ENCODE measurements at places on chromosomes 4 and X. TPM values are rescaled to one million over a fixed set of nuclear protein-coding genes. Genes with fewer than 3 reads are reported as not detected.

DNA sequence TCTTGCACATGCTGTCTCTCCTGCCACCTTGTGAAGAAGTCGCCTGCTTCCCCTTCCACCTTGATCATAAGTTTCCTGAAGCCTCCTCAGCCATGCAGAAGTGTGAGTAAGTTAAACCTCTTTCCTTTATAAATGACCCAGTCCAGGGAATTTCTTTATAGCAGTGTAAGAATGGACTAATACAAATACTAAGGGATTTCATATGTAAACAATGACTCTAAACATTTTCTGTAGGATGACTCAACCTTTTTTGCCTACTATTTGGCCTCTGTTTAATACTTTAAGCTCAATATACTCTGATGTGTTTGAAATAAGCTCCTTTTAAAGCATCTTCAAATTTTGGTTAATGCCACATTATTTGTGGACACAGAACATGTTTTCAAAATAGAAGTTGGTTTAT lies 813.5 kb upstream of the SLIT2 start:
- DNase-seq, result no peak
- H3K4me1 ChIP-seq, result no peaks in the 10 kb centered on the region
- no peak overlapping the region for H3K4me3 ChIP-seq

GRCh38 chr4:4724321-4724720 lies 135.1 kb upstream of the MSX1 start:
- H3K36me3 ChIP-seq, result peaks cover 7% of the 10 kb centered on the region
- H3K27ac ChIP-seq, result no peak overlapping the region
- DNase-seq, result no peak
- H3K4me3 ChIP-seq, result no peak overlapping the region
- H3K4me1 ChIP-seq, result no peaks in the 10 kb centered on the region
- no peaks in the 10 kb centered on the region for H3K27me3 ChIP-seq

GRCh38 chr4:3656416-3657356 lies 109.5 kb upstream of the ADRA2C start:
- H3K36me3 ChIP-seq, result no peaks in the 10 kb centered on the region
- H3K4me3 ChIP-seq, result no peak overlapping the region
- no peak for DNase-seq
- no peaks in the 10 kb centered on the region for H3K4me1 ChIP-seq
- peaks cover 3% of the 10 kb centered on the region for H3K27me3 ChIP-seq
- no peak overlapping the region for H3K27ac ChIP-seq

CBR4 gene
- 14.4 TPM for total RNA-seq

PTCHD1 gene
- not detected for total RNA-seq

GRCh38 chrX:138742217-138742616 lies 30.7 kb upstream of the FGF13 start:
- H3K4me3 ChIP-seq, result no peak overlapping the region
- H3K27me3 ChIP-seq, result no peaks in the 10 kb centered on the region
- H3K36me3 ChIP-seq, result no peaks in the 10 kb centered on the region
- H3K27ac ChIP-seq, result no peak overlapping the region
